Aortic smooth muscle cell (primary cell): ENCODE measurements at places on chromosomes 3 and 15. TPM values are rescaled to one million over a fixed set of nuclear protein-coding genes. Genes with fewer than 3 reads are reported as not detected.

Gene C3orf70
- total RNA-seq: 0.99 and 2.0 TPM in 2 replicates

Gene TMEM266
- total RNA-seq: 0.06 and 0.13 TPM in 2 replicates

Gene COMMD2
- 24.6 and 31.1 TPM in 2 replicates for total RNA-seq

Gene SAMD7
- not detected in 2 replicates for total RNA-seq

Gene EFHB
- total RNA-seq: 0.13 and 0.68 TPM in 2 replicates

Gene EXD1
- total RNA-seq: not detected in 2 replicates

Gene LXN
- total RNA-seq: 157 and 377 TPM in 2 replicates

Gene PLA2G4D
- not detected in 2 replicates for total RNA-seq

Gene THRB
- total RNA-seq: 2.8 and 4.5 TPM in 2 replicates

Gene CNTN3
- 3.4 and 14.7 TPM in 2 replicates for total RNA-seq

Gene GPR171
- not detected in 2 replicates for total RNA-seq

Gene FBXL2
- total RNA-seq: 8.2 and 12.9 TPM in 2 replicates

Gene GUCA1C
- not detected in 2 replicates for total RNA-seq

Gene GOLGA8K
- 0.31 and 0.40 TPM in 2 replicates for total RNA-seq

Gene CEP70
- total RNA-seq: 19.6 and 20.0 TPM in 2 replicates

Gene CHST2
- total RNA-seq: 7.2 and 13.3 TPM in 2 replicates

Gene SRGAP3
- 3.5 and 5.2 TPM in 2 replicates for total RNA-seq

Gene TMEM42
- total RNA-seq: 20.5 and 22.3 TPM in 2 replicates

Gene FBLN2
- total RNA-seq: 461 and 547 TPM in 2 replicates

Gene NEK10
- 26.4 and 36.9 TPM in 2 replicates for total RNA-seq

Gene ITGA11
- 24.3 and 43.8 TPM in 2 replicates for total RNA-seq

Gene HYAL1
- total RNA-seq: 1.2 and 2.6 TPM in 2 replicates

Gene CAMKV
- total RNA-seq: not detected in 2 replicates

Gene HRG
- total RNA-seq: not detected in 2 replicates

Gene THSD4
- total RNA-seq: 21.9 and 24.2 TPM in 2 replicates

Gene CPNE9
- not detected in 2 replicates for total RNA-seq

Gene MNS1
- 3.5 and 4.0 TPM in 2 replicates for total RNA-seq

Gene PODXL2
- 1.9 and 2.4 TPM in 2 replicates for total RNA-seq

Gene SLC9C1
- total RNA-seq: 0.13 and 0.44 TPM in 2 replicates

Gene WWTR1
- 134 and 160 TPM in 2 replicates for total RNA-seq

Gene TMIE
- 0.06 and 0.13 TPM in 2 replicates for total RNA-seq

Gene GHSR
- not detected in 2 replicates for total RNA-seq

Gene HCLS1
- total RNA-seq: 7.3 and 13.3 TPM in 2 replicates

Gene PRTG
- total RNA-seq: 0.40 and 0.62 TPM in 2 replicates

Gene ANKRD34C
- not detected in 2 replicates for total RNA-seq

Gene DNASE1L3
- not detected in 2 replicates for total RNA-seq

Gene FBXL22
- total RNA-seq: 0.50 and 0.66 TPM in 2 replicates

Gene GCHFR
- total RNA-seq: 2.4 and 3.2 TPM in 2 replicates

Gene AGBL1
- total RNA-seq: not detected in 2 replicates

Gene ACOX2
- 25.6 and 27.1 TPM in 2 replicates for total RNA-seq

Gene NR2F2
- 8.5 and 12.7 TPM in 2 replicates for total RNA-seq

Gene GOLGA8S
- total RNA-seq: under 0.01 and 0.06 TPM in 2 replicates
